Glutamatergic neuron (in vitro differentiated cells): ENCODE measurements at places on chromosomes 7 and 10. TPM values are rescaled to one million over a fixed set of nuclear protein-coding genes. Genes with fewer than 3 reads are reported as not detected.

The TMEM196 gene
- 3.6 TPM for total RNA-seq

The WDFY4 gene
- not detected for total RNA-seq

The COL26A1 gene
- total RNA-seq: 66.2 TPM

The PLCE1 gene
- total RNA-seq: 0.25 TPM

The NPTX2 gene
- 81.2 TPM for total RNA-seq

The EBF3 gene
- total RNA-seq: 544 TPM

The CEP55 gene
- total RNA-seq: 6.0 TPM

The LAMB1 gene
- total RNA-seq: 326 TPM

The HDAC9 gene
- 94.8 TPM for total RNA-seq

The AKR1D1 gene
- not detected for total RNA-seq

The SLC18A3 gene
- total RNA-seq: 21.5 TPM

- peaks cover 2% of the 10 kb centered on the region for H3K4me1 ChIP-seq
- peaks cover 6% of the 10 kb centered on the region for H3K36me3 ChIP-seq
- no peak overlapping the region for H3K27ac ChIP-seq
- no peak for DNase-seq
- peaks cover 5% of the 10 kb centered on the region for H3K27me3 ChIP-seq
These were observed 28.4 kb upstream of the BMPR1A start for GRCh38 chr10:86728056-86728455.

DNA sequence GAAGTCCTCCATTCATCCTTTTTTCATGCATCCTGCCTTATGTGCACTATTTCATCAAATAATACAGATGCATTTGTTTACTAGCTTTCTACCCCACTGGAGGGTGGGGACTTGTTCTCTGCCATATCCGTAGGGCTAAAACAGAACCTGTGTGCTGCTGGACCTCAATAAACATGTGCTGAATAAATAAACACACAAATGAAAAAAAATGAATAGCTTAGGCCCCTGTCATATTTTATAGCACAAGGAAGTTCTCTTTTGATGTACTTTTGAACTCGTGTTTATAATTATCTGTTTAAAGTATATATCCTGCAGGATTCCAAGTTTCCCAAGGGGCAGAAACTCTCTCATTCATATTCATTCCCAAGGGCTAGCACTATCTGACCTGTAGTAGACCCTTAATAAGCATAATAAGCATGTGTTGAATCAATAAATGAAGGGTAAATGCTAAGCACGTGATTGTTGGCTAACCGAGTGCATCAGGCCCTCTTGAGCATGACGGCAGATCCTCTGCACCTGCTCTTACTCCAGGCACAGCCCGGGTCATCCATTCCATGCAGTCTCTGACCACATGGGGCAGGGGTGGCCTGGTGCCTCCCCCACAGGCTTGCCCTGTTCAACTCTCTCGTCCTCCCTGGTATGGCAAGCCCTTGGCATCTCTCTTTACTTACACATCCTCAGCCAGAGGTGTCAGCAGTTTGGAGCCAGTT lies 474.1 kb upstream of the ZMIZ1 start:
- no peak overlapping the region for H3K4me3 ChIP-seq
- no peak for DNase-seq
- H3K27me3 ChIP-seq: peaks cover 4% of the 10 kb centered on the region
- H3K36me3 ChIP-seq: no peaks in the 10 kb centered on the region

DNA sequence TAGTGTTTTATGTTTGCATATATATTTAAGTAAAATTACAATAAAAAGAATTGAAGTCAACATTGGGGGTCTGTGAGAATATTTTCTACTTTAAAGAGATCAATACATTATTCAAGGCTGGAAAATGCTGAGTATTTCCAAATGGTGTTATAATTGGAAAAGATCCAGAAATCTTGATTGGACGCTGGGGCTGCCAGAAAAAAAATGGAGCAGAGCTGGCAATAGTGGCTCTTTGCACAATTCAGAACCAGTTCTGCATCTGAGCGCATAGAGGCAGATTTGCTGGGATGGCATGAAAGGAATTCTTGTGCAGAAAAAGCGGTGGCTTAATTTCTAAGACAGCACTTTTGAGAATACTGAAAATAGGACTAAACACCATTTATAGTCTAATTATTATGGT lies 10.8 kb upstream of the VWC2 start:
- no peaks in the 10 kb centered on the region for H3K36me3 ChIP-seq
- no peaks in the 10 kb centered on the region for H3K27me3 ChIP-seq

DNA sequence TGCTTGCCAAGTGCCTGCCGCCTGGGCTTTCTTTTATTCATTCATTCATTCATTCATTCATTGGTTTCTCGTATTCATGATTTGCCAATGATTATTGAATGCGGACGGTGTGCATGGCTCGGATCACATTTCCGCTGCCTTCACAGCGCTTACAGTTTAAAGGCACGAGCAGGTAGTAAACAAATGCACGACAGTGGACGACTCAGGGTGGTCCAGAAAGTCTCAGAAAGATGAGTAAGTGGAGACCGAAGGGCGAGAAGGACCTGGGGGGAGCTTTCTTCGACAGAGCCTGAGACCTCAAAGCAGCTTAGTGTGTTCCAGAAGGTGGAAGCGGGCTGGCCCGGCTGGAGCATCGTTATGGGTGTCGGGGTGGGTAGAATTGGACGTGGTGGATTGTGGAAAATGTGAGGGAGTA lies 506 bp downstream of the MCM10 start:
- DNase-seq: no peak
- peak overlapping the region; percentile 81 for H3K4me3 ChIP-seq
- H3K27ac ChIP-seq: peak overlapping the region; percentile 30
- peaks cover 2% of the 10 kb centered on the region for H3K27me3 ChIP-seq

DNA sequence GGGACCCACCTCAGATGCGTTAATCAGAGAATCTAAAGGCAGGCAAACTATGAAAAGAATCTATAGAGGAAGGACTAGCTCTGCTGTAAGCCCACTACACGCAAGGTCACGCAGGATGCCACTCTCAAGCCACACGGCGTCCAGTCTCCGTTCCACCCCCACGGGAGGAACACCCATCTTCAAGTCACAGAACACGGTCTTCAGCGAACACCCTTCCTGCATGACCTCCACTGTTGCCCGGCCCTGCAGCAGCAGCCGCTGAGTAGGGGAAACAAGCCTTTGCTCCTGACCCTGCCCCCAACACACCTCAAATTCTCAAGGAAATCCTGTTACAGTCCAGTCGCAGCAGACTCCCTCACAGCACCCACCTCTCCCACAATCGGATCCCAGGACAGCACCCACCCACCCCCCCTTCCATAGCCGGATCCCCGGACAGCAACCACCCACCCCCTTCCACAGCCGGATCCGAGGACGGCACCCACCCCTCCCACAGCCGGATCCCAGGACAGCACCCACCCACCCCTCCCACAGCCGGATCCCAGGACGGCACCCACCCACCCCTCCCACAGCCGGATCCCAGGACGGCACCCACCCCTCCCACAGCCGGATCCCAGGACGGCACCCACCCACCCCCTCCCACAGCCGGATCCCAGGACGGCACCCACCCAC lies 133.7 kb downstream of the DIP2C start:
- H3K36me3 ChIP-seq: no peaks in the 10 kb centered on the region
- H3K27me3 ChIP-seq: peaks cover 2% of the 10 kb centered on the region
- H3K4me3 ChIP-seq: no peak overlapping the region

GRCh38 chr7:27235387-27236311 lies 7.0 kb upstream of the EVX1 start:
- peak overlapping the region; percentile 85 for H3K4me3 ChIP-seq
- no peaks in the 10 kb centered on the region for H3K36me3 ChIP-seq

DNA sequence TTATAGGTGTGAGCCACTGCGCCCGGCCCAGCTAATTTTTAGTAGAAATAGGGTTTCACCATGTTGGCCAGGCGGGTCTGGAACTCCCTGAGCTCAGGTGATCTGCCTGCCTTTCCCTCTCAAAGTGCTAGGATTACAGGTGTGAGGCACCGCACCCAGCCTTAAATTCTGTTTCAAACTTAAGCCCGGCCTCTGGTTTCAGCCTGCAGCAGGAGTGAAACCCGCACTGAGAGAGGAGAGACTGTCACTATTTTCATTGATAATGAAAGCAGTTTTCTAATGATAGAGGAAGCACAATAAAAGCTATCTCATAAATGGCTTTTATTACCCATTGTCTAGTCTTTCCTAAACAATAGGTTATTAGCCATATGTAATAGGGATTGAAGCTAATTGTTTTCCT lies 415.5 kb downstream of the GALNT17 start:
- no peak overlapping the region for H3K4me3 ChIP-seq
- H3K4me1 ChIP-seq: no peaks in the 10 kb centered on the region
- H3K36me3 ChIP-seq: peaks cover 18% of the 10 kb centered on the region
- DNase-seq: no peak

GRCh38 chr7:1843271-1843861 lies 173.3 kb downstream of the ELFN1 start:
- H3K27me3 ChIP-seq: peaks cover 7% of the 10 kb centered on the region
- peak overlapping the region; percentile 32 for H3K4me3 ChIP-seq
- DNase-seq: peak; percentile 17
- peaks cover 21% of the 10 kb centered on the region for H3K4me1 ChIP-seq
- peak overlapping the region; percentile 44 for H3K27ac ChIP-seq
- no peaks in the 10 kb centered on the region for H3K36me3 ChIP-seq

- no peak overlapping the region for H3K4me3 ChIP-seq
- peaks cover 6% of the 10 kb centered on the region for H3K36me3 ChIP-seq
- peaks cover 5% of the 10 kb centered on the region for H3K4me1 ChIP-seq
- no peak overlapping the region for H3K27ac ChIP-seq
- DNase-seq: no peak
These were observed 303.6 kb upstream of the PITRM1 start for GRCh38 chr10:3476186-3476585.

DNA sequence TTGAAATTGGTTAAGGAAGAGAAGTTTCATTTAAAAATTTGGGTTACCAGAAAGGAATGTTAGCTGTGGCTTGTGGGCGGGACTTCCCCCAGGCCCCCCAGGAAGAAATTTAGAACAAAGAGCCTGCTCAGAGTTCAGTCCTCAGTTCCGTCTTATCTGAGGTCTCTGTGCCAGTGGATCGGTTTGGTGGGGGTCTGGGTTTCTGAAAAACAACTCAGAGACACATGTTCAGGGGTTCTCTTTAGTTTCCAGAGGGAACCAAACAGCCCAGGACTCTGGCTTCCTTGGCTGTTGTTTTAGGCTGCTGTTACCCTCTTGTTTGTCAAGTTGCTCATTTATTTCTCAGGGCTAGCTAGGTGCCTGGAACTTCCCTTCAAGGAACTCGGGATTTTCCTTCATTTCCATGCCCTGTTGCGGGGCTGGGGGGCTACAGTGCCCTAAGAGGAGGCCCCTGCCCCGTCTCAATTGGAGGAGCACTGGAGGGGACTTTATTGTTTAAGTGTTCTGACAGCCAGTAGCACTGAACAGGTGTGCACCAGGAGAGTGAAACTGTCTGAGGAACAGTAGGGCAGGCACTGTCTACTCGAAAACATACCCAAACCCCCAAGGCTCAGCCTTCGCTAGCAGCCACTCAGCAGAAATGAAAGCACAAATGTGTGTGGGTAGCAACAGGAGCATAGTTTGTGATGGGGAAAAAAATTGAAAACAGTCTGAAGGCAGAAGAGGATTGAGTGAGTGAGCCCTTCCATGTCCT lies 59.9 kb downstream of the ALOX5 start:
- no peaks in the 10 kb centered on the region for H3K4me1 ChIP-seq
- no peak overlapping the region for H3K4me3 ChIP-seq
- no peaks in the 10 kb centered on the region for H3K36me3 ChIP-seq
- no peak for DNase-seq
- no peak overlapping the region for H3K27ac ChIP-seq
- peaks cover 1% of the 10 kb centered on the region for H3K27me3 ChIP-seq

- DNase-seq: no peak
- peaks cover 3% of the 10 kb centered on the region for H3K4me1 ChIP-seq
- H3K4me3 ChIP-seq: no peak overlapping the region
These were observed 62.0 kb downstream of the BBS9 start for GRCh38 chr7:33191340-33191739.

DNA sequence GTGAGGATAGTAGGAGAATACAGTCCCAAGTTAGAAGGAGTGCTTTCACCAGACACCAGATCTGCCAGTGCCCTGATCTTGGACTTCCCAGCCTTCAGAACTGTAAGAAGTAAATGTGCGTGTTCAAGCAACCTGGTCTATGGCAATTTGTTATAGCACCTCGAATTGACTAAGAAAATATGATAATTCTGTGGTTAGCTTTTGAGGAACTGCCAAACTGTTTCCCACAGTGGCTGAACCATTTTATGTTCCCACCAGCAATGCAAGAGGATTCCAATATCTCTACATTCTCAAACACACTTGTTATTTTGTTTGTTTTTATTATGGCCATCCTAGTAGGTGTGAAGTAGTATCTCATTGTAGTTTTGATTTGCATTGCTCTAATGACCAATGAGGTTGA lies 47.0 kb downstream of the RBM20 start:
- H3K27me3 ChIP-seq: no peaks in the 10 kb centered on the region
- DNase-seq: no peak
- no peak overlapping the region for H3K27ac ChIP-seq
- H3K36me3 ChIP-seq: peaks cover 13% of the 10 kb centered on the region
- H3K4me1 ChIP-seq: peaks cover under 1% of the 10 kb centered on the region

- no peak overlapping the region for H3K4me3 ChIP-seq
- no peaks in the 10 kb centered on the region for H3K27me3 ChIP-seq
- H3K36me3 ChIP-seq: no peaks in the 10 kb centered on the region
- H3K4me1 ChIP-seq: no peaks in the 10 kb centered on the region
- H3K27ac ChIP-seq: no peak overlapping the region
- DNase-seq: no peak
These were observed 379.7 kb downstream of the RPS24 start for GRCh38 chr10:78413076-78414055.

- H3K4me3 ChIP-seq: no peak overlapping the region
- DNase-seq: no peak
- no peak overlapping the region for H3K27ac ChIP-seq
- H3K36me3 ChIP-seq: peaks cover 3% of the 10 kb centered on the region
- no peaks in the 10 kb centered on the region for H3K27me3 ChIP-seq
These were observed 188.9 kb downstream of the AHR start for GRCh38 chr7:17487343-17487742.

- DNase-seq: no peak
- H3K27ac ChIP-seq: no peak overlapping the region
- no peak overlapping the region for H3K4me3 ChIP-seq
- no peaks in the 10 kb centered on the region for H3K36me3 ChIP-seq
- no peaks in the 10 kb centered on the region for H3K4me1 ChIP-seq
- H3K27me3 ChIP-seq: no peaks in the 10 kb centered on the region
These were observed 51.0 kb downstream of the MLLT10 start for GRCh38 chr10:21584834-21585530.

- H3K27me3 ChIP-seq: peaks cover 3% of the 10 kb centered on the region
- no peak overlapping the region for H3K27ac ChIP-seq
- DNase-seq: no peak
- no peaks in the 10 kb centered on the region for H3K4me1 ChIP-seq
- H3K36me3 ChIP-seq: no peaks in the 10 kb centered on the region
- no peak overlapping the region for H3K4me3 ChIP-seq
These were observed 46.1 kb downstream of the ZNF467 start for GRCh38 chr7:149727053-149727898.

- no peak for DNase-seq
- H3K4me1 ChIP-seq: no peaks in the 10 kb centered on the region
- H3K4me3 ChIP-seq: no peak overlapping the region
- no peak overlapping the region for H3K27ac ChIP-seq
These were observed 170.0 kb downstream of the ARL5B start for GRCh38 chr10:18829259-18829658.
